T-helper 1 cell (primary cell): ENCODE measurements at places on chromosomes 12 and 14.

DNA sequence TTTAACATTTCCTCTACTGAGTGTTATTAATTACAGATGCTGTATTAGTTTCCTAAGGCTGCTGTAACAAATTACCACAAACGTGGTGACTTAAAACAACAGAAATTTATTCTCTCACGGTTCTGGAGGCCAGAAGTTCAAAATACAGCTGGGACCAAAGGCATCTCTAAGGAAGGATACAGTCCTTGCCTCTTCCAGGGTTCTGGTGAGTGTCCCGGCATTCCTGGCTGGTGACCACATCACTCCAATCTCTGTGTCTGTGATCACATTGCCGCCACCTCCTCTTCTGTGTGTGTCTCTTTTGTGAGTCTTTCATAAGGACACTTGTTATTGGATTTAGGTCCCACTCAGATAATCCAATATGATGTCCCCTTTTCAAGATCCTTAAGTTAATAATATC, 85.1 kb upstream of the CCDC198 start:
- no peak for DNase-seq

DNA sequence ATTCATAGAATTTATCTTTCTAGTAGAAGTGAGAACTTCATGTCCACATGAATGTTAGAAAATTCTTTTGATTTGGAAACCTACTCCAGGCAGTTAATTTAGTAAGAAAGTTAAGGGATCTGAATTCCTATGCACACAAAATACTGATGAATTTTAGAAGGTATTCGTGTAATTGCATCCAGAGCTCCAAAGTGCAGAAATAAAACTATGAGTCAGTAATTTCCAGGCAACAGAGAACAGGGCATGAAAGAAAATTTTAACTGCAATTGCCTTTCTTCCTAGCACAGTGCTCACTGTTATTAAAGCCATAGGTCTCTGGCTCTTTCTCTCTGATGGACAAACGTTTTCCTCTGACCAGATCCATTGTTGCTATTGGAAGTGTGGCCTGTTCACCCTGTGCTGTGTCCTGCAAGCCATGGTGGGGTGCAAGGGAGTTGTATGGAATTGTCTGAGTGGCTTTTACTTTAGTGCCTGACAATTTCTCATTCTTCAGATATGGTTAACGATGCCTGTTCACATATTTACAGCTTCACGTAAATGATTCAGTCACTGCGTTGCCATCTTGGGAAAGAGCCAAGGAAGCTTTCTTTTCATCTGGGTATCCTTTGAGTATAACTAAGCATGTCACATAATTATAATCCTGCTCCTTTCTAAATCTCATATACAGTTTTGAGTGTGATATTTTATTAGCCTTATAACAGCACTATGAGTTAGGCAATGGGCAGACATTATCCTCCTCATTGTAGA, 145.1 kb downstream of the ACSS3 start:
- DNase-seq: no peak

DNA sequence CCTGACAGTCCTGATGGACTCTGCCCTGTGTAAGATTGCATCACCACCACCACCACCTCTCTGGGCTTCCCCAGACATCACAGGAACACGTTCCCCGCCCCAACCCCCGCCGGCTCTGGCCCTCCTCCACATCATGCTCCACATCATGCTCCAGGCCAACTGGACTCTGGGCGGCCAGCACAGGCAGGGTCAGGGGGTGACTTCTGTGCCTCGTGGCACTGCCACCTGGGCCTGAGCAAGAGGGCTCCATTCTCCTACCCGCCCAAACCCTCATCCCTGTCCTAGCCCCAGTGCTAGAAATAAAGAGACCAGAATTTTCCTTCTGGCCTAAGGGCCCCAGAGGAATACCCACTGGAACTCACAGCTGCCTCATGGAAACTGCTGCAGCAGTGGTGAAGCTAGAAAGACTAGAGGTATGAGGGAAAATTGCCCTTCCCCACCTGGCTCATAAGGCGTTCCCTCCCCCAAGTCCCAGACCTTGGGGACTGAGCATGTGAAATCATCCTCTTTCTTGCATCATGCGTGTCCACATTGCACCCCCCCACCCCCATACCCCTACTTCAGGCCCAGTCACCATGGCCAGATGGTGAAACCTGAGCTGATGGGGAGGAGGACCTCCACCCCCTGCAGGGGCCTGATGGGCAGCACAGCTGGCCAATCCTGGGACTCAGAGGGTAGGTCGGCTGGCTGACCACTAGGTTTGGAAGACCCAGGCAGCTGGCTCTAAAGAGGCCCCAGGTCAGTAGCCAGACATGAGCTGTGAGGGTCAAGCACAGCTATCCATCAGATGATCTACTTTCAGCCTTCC, at the start of gene INHBE:
INHBE (plus strand) TSS at position 742 of the 808 bp plus-strand sequence. CDS start 230 bp downstream, outside the sequence.
- DNase-seq: no peak

- no peak for DNase-seq
Measured at GRCh38 chr14:75558440-75558839, 20.0 kb upstream of the FLVCR2 start.

DNA sequence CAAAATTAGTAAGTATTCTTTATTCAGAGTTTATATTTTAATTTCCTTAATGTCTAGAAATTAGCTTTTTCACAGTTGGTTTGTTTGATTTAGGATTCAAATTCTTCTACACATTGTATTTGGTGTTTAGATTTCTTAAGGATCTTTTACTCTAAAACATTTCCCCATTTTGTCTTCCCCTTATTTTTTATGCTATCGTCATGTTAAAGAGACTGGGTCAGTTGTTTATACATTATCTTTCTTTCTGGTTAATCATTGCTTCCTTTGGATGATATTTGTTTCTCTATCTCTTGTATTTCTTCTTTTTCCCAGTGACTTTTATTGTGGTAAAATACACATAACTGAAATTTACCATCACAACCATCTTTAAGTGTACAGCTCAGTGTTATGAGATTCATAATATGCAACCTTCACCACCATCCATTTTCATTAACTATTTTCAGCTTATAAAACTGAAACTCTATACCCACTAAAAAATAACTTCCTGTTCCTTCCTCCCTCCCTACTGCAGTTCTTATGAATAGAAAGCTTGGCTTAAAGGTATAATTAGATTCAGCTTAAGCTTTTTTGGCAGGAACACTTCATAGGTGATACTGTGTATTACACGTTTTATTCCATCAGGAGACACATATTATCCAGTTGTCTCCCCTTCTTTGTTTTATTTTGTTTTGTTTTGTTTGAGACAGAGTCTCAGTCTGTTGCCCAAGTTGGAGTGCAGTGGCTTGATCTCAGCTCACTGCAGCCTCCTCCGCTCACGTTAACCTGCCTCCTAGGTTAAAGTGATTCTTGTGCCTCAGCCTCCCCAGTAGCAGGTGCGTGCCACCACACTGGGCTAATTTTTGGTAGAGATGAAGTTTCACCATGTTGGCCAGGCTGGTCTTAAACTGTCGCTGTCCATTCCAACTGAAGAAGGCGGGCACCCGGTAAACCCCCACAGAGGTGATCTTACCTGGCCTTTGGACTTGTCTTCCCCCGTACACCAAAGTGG, 45.0 kb downstream of the NOPCHAP1 start:
- no peak for DNase-seq

DNA sequence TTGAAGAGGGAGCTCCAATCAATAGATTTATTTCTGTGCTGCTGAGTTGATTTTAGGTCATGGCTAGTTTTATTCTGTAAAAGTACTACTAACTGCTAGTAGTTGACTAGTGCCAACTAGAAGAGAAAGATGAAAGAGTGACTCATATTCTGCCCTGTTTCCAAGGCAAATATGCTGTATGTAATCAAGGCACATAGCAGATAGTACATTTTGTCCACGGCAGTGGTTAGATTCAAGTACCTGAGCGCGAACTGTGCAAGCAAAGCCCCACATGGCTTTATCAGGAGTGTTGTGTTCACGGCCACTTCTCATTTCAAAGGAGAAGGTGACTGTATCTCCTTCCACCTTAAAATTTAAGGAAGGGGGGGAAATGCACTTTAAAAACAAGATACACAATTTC, 126.8 kb downstream of the TRAFD1 start:
- no peak for DNase-seq

DNA sequence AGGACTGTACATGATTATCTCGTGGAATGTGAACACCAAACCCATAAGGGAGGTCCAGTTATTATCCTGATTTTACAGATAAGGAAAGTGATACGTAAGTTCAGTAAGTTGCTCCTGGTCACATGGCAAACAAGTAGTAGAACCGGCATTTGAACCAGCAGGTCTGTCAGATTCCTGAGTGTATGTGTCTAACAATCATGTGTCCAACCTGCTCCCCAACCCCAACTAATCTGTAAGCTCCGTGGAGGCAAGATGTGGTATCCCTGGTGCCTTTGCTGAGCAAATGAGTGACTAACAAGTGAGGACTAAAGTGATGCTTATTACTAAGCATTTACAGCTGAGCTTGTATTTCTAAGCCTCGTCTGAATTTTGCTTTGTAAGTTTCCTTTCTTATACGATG, 65.9 kb downstream of the PTPN21 start:
- no peak for DNase-seq

DNA sequence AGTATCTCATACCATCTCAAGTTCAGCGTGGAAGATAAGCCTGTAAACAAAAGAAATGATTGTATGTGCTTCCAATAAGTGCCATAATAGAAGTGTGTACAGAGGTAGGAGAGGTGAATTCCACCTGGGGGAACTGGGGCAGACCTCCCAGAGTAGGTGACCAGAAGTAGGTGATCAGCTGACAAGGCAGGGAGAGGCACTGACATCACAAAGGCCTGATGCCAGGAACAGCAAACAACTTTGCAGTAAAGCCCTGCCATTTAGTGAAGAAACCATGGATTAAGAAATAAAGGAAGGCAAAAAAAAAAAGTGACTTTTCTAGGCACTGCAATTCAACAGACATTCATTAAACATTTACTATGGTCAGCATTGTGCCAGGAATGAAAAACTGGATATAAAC, 31.1 kb downstream of the NR1H4 start:
- DNase-seq: no peak

DNA sequence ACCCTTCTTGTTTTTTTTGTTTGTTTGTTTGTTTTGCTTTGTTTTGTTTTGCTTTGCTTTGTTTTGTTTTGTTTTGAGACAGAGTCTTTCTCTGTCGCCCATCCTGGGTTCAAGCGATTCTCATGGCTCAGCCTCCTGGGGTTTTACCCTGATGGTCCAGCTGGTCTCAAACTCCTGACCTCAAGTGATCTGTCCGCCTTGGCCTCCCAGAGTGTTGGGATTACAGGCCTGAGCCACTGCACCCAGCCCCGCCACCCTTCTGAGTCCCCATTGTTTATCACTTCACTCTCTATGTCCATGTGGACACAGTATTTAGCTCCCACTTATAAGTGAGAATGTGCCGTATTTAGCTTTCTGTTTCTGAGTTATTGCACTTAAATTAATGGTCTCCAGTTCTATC, 36.9 kb upstream of the BICD1 start:
- DNase-seq: no peak

DNA sequence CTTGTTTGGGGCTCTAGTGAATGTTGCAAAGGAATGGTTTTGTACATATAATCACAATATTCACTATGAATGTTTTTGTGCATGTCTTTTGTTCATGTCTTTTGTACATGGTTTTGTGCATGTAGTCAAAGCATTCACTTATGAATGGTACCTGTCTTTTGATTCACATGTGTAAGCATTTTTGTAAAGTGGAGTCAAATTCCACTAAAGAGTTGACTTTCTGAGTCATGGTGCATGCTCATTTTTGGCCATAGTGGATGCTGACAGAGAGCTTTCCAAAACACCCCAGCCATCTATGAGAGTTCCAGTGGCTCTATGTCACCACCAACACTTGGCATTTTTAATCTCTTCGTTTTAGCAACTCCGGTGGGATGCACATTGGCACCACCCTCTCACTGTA, 1185.9 kb upstream of the TMEM132C start:
- no peak for DNase-seq

- DNase-seq: no peak
Measured at GRCh38 chr14:30034152-30034551, 106.5 kb upstream of the PRKD1 start.

- DNase-seq: no peak
Measured at GRCh38 chr12:121442028-121442948, 42.4 kb downstream of the RNF34 start.

GRCh38 chr14:52312931-52313355, 1.2 kb upstream of the PTGER2 start:
- DNase-seq: no peak

DNA sequence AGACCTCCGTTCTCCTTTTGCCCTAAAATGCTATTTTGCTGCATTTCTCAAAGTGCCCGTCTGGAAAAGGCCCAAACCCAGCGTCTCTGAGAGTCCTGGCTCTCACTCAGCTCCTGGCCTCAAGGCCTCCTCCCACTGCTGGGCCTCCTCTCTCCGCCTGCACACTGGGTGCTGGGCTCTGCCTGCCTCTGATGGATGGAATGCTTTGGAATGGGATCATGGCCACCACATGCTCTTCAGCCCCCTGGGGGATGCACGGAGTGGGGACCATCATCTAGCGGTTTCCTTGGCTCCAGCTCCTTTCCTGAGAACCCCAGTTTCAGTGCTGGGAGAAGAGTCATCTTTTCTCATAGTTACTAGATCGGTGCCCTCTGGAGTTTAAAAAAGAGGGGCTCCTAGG, 65.2 kb downstream of the KDM2B start:
- DNase-seq: no peak

- no peak for DNase-seq
Measured at GRCh38 chr12:50302686-50303085, 19.4 kb upstream of the LIMA1 start.

- no peak for DNase-seq
Measured at GRCh38 chr14:72512281-72512680, 381.6 kb downstream of the DPF3 start.

DNA sequence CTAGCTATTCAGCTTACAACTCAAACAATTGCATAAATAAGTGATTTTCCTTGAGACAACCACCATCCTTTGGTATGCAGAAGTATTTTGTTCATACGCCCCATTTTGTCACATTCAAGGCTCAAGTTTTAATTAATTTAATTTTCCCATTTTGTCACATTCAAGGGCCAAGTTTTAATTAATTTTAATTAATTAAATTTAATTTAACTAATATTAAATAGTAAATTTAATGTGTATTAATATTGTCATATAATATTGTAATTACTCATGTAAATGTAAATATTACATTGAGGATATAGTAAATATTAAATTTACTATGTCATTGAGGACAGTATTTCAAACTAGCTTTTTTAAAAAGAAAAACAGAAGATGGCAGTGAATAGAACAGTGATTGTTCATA, 216.8 kb upstream of the GARIN2 start:
- DNase-seq: no peak

DNA sequence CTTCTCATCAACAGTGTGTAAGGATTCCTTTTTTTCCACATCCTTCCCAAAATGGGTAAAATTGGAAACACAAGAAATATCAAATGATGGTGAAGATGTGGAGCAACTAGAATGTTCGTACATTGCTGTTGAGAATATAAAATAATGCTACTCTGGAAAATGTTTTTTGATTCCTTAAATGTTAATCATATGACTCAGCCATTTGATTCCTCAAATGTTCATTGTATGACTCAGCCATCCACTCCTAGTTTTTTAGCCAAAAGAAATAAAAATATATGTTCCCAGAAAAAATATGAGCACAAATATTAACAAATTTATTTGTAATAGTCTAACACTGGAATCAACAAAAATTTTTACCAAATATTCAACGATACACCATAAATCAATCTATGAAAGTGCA, 1108.6 kb downstream of the LRFN5 start:
- DNase-seq: no peak

GRCh38 chr12:71455028-71455737, 15.6 kb downstream of the LGR5 start:
- no peak for DNase-seq

- no peak for DNase-seq
Measured at GRCh38 chr14:99506276-99506675, 25.1 kb downstream of the CCNK start.
